Left kidney (tissue), 8 donors: ENCODE measurements at places on chromosomes 7 and 10. TPM values are rescaled to one million over a fixed set of nuclear protein-coding genes. Genes with fewer than 3 reads are reported as not detected.

Gene ZPBP
- 0.90 TPM for polyA plus RNA-seq

Gene SYNPO2L
- polyA plus RNA-seq = 1.6 TPM

GRCh38 chr7:143733876-143734275 is 23.6 kb downstream of the CTAGE6 start:
- no peak for DNase-seq

Gene C10orf143
- polyA plus RNA-seq = 6.6 TPM

- no peak for DNase-seq
These were observed 56.8 kb downstream of the PAXIP1 start for GRCh38 chr7:154946166-154946565.

DNA sequence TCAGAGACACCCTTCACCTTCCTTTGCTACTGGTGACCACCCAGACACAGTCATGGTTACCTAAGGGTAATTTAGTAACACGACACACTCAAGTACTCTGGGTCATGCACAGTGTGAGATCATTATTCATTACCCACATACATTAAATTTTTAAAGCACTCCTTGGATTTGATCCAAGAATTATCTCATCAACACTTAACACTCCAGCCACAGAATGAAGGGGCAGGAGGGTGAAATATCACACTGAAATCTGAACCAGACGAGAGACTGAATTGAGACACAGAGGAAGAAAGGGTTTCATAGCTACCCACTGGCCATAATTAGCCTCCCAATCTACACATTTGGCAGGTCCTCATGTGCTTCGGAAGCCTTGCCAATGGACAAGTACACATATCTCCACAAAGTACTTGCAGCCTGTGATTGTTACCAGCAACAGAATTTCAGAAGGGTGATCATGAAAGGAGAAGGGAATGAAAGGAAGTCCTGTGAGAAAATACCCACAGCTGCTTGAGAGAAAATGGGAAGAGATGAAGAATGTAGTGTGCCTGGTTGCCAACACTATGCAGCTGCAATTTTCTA is 189.3 kb downstream of the POLR1F start:
- DNase-seq = no peak

GRCh38 chr10:107451047-107451446 is 286.5 kb upstream of the SORCS1 start:
- DNase-seq = no peak

Gene PRRT4
- 0.81 TPM for polyA plus RNA-seq

- DNase-seq = no peak
These were observed 289.5 kb downstream of the KCNMA1 start for GRCh38 chr10:77348082-77348481.

- DNase-seq = no peak
These were observed 230.8 kb upstream of the NPVF start for GRCh38 chr7:25459057-25459456.
